ENCODE measurements at places on chromosomes 3 and 15.
A peak's percentile ranks its signal among the peaks of the same experiment; 100 is the strongest.

DNA sequence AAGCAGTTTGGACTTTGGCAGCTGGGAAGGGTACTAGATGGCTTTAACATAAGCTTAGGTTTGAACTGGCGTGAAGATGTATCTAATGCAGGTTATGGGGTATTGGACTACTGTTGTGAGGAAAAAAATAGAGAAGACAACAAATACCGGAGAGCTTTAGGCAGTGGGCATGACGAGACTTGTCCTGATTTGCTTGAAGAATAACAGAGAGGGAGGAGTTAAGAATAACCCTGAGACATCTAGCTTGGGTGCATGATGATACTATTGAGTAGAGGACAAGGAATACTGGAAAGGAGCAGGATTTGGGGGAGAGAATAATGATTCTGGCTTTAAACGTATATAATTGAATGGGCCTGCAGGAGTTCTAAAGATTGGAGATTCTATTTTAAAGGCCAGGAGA, 249.5 kb upstream of the AZI2 start:
- DNase-seq: no peak

DNA sequence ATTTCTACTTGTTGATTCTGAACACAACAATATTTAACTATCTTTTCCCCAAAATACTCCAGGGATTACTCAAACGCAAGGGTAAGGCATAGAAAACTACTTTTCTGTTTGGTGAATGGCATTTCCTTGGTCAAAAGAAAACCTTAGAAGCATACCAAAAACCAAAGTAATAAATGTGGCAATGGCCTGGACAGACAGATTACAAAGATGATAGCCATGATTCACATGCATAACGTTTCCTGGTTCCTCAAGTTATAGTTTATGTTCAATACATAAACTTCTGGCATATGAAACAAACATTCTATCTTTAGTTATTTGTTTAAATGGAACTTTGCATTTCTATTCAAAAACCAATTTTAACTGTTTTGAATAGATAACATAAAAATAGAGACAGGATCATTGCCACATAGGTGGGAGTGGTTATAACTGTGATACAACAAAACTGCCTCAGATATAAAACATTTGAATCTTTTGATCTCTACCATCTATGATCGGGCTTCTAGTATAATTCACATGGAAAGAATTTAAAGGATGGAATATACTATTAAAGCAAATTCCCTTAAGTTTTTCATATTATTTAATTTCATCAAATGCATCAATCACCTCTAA, 32.1 kb downstream of the FOXP1 start:
- no peak for DNase-seq

DNA sequence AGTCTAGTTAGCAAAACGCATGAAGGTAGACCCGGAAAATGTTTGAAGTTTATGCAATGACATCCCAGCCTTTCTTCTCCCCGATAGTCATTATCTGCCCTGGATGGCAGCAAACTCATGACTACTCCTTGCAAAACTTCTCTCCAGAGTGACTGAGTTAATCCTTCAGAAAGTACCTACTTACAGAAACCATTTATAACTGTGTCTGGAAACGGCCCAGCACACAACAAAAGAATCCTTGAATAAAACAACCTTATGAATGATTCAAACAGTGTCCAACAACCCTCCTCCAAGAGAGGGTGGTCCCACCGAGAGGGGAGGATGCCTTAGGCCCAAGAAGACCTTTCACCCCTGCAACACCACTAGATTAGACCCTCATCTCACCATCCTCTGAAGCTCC, 14.2 kb downstream of the ST8SIA2 start:
- no peak for DNase-seq

GRCh38 chr15:47523681-47524475, 193.4 kb upstream of the SEMA6D start:
- DNase-seq: peak; percentile 39

DNA sequence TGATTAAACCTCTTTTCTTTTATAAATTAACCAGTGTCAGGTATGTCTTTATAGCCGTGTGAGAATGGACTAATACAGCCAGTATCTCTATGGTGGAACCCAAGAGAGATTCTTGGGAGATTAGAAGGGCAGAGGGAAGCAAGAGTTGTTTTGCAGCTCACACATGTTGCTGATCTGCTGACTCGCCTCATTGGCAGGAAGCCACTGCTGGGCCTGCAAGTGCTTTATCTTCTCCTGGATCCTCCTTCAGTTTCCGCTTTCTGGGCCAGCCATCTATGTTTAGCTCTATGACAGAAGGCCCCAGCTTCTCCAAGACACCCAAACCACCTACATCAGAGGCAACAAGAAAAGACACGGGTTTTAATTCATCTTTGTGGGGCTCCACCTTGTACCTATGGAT, 23.4 kb upstream of the GALNT15 start:
- DNase-seq: peak; percentile 86

DNA sequence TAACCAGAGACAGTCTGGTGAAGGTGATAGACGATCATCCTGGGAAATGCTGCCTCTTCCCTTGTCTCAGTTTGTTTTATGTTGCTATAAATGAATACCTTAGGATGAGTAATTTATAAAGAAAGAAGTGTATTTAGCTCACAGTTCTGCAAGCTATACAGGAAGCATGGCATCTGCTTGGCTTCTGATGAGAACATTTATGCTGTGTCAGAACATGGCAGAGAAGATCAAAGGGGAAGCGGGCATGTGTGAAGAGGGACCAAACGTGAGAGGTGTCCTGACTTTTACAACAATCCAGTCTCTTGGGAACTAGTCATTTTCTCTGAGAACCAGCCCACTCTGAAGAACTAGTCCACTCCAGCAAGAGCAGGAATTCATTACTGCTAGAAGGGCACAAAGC, 9.6 kb downstream of the CMC1 start:
- no peak for DNase-seq

DNA sequence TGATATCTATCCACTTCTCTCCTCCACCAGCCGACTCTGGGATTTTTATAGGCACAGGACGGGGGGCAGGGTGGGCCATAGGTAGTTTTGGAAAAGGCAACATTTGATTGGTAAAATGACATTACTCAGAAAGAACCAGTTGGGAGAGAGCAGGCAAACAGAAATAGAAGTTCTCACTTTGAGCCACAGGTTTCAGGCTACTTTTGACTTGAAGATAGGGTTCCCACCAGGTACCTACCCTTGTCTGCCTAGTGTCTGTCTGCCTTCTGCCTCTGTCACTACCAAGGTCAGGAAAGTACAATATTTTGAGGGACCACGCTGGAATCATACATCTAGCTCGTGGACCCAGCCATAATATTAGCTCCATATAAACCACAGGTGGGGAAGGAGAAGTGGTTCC, 412.9 kb upstream of the GRM7 start:
- DNase-seq: no peak

GRCh38 chr3:123618768-123619484, 34.1 kb upstream of the HACD2 start:
- peak; percentile 88 for DNase-seq

DNA sequence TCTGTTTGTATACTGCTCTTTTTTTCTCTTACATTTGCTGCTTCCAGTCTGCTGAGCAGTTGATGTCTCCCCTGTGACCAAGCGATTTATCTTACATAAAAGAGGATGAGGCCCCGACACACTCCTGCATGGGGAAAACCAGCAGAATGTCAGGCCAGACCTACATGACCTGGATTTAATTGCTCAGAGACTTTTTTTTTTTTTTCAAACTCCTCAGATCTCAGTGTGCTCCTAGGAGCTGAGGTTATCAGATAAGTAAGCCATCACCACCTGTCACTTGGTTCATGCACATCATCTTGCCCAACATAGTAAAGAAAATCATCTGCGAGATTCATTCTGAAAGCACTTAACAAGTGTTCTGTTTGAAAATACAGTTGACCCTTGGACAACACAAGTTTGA, 163.1 kb downstream of the PLCL2 start:
- DNase-seq: no peak

DNA sequence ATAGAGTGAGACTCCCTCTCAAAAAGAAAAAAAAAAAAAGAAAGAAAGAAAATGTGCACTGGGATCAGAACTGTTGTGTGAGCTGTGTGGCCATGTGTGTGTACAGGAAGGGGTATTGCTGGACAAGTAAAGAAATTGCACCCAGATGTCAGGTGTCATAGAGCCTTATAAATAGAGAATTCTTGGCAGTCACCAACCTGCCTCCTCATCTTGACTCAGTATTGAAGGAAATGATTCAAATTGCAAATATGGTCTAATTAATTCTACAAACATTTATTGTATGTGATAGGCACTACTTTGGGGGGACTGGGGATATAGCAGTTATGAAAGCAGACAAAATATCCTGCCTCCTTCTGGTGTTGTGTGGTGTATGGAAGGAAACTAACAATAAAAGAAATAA, 243.8 kb upstream of the TTC14 start:
- DNase-seq: no peak

- DNase-seq: peak; percentile 85
These were observed 17.5 kb upstream of the GOLGA8J start for GRCh38 chr15:30065025-30065801.

All from fibroblast of gingiva (primary cell).